Cortex of kidney (tissue), 1 donor: ENCODE measurements at places on chromosomes 5 and 9.

DNA sequence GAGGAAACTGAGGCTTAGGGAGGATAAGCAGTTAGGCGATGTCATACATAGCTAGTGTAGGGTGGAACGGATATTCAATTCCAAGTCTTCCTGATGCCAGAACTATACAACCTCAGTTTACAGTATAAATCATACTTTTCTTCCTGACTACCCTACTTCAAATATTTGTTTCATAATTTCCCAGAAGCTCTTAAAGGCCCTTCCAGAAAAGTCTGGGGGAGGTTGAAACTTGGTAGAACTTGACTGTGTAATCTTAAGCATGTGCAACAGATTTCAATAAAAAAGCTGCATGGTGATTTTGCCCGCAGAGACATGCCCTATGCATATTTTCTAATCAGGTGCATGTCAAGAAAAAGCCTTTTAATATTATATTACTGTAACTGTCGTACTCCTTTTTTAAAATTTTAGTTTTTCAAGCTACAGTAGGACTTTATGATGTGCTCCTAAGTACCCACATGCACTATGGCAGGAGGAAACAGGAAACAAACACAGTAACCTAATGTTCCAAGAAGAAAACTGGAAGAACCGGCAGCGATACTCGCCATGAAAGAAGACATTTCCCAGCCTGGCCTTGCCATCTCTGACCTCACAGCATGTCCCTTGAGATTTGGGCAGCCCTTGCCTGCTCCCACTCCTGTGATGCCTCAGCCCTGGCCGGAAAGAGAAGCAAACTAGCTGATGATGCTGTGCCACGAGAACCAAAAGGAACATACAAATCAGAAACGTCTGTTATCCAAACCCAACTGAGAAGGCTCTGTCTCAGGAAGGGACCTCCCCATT is 266.0 kb downstream of the EFNA5 start:
- DNase-seq, result no peak

GRCh38 chr9:123460091-123460490 is 104.1 kb downstream of the CRB2 start:
- no peak for DNase-seq

DNA sequence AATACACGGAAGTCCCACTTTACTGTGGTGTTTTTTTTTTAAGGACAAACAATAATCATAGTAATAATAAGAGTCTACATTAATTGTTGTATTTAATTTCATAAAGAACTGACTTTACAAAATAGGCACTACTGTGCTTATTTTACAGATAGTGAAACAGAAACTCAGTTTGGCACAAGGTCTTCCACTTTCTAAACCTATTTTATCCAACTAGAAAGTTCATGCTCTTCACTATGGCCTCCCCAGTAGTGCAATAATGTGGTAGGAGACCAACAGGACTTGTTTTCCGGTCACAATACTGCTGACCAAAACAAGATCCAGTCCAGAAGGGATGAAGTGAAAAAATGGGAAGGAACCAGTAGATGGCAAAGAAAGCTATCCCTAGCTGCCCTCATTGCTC is 531.6 kb downstream of the CAAP1 start:
- no peak for DNase-seq

DNA sequence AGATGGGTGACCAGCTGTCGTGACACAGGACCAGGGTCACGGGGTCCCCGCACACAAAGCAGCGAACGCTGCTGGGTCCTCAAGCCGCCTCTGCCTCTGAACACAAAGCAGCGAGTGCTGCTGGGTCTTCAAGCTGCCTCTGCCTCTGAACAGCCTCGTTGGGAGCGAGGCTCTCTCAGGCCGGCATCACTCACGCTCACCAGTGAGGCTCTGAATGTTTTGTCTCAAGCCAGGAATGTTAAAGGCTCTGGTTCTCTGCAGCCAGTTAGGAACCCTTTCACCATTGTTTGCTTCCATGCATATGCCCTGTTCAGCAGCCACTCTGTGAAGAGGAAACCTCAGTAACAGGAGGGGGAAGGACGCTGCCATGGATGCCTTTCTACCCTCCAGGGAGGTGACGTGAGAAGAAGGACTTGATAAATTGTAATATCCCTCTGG is 82.7 kb upstream of the TAF11L2 start:
- DNase-seq, result no peak

DNA sequence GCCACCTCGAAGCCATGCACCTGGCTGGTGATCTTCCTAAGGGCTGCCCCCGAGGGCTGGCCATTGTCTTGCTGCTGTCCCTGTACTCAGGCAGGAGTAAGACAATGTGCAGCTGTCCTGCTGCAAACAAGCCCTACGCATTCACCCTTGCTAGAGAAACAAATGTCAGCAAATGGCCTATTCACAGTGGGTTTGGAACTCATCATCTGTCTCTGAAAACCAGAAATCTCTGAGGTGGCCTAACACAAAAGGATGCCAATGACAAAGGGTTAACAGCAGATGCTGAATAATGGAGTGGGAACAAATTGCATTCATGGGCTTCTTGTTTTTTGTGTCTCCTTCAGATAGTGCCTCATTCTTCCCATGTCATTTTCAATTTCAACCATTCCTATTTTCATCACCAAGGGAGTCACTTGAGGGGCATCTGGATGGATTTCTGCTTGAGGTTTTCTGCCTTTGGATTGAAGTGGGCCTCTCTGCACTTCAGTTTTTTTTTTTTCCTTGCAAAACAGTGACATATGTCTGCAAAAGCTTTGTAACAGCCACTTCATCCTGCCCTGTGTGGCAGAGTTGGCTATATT is 261.6 kb upstream of the VLDLR start:
- DNase-seq, result no peak

GRCh38 chr5:431711-432050 is 11.3 kb upstream of the EXOC3 start:
- DNase-seq, result no peak

DNA sequence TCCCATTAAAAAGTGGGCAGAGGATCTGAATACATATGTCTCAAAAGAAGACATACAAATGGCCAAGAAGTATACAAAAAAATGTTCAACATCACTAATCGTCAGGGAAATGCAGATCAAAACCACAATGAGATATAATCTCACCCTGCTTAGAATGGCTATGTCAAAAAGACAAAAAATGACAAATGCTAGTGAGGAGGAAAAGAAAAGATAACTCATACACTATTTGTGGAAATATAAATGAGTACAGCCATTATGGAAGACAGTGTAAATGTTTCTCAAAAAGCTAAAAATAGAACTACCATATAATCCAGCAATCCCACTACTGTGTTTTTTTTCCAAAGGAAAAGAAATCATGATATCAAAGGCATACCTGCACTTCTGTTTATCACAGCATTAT is 450.7 kb downstream of the EFNA5 start:
- no peak for DNase-seq

GRCh38 chr9:9557804-9558334 is 1054.9 kb downstream of the PTPRD start:
- no peak for DNase-seq

- DNase-seq, result no peak
Observed at GRCh38 chr5:138903130-138903775, 28.1 kb upstream of the LRRTM2 start.

DNA sequence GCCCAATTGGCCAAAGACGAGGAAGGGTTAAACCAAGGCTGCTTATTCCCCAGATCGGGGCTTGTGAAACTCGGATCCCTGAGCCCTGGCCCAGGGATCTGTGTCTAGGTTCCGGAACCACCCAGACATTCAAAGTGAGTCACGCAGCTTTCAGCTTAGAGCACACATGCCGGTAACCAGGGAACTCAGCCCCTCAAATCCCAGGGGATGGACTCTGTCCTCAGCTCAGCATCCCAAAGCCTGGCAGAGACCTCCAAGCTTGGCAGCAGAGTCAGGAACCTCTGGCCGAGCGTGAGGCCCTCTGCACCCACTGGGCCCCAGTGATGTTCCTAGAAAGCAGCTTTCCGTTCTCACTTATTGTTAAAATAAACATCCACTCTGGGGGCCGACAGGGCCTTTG is 5.1 kb downstream of the PNPLA7 start:
- DNase-seq, result no peak

- DNase-seq, result no peak
Observed at GRCh38 chr5:160835376-160835775, 16.6 kb downstream of the ATP10B start.

DNA sequence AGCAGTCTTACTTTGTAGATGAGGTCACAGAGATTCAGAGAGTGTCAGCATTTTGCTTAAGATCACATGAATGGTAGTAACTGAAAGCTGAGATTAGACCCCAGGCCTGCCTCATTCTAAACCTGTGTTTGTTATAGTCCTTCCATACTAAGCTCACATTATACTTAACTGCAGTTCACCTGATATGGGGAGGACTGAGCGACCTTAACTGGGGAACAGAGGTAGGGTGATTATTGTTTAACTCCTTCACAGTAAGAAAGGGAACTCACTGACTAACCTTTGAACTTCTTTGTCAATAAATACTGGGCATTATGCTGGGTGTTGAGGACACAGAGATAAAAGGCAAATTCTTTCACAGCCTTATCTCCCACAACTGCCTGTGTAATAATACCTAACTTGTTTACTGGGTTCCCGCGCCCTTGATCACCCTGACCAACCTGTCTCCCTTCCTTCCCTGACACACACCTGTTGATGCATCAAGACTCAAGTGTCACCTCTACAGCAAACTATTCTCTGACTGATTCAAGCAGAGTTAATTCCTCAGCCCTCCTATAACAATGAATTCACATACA is 27.2 kb downstream of the DEPDC1B start:
- DNase-seq, result no peak

DNA sequence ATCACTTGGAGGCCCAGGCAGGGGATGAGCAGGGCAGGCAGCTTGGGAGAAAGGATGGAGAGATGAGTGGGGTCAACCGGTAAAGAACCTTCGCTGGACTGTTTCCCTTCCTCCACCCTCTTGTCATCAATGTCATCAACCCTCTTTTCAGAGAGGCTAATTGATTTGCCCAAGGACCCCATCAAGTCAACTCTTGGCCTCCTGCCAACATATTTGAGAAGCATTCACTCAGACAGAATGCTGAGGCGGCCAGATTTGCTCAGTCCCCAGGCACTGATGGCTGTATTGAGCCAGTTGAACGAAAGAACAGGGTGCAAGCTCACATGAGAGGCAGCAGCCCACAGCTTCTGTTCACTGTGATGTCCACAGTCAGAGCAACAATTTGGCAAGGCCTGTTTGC is 193.5 kb downstream of the RFK start:
- no peak for DNase-seq

- DNase-seq, result no peak
Observed at GRCh38 chr5:37710965-37711364, 128.9 kb downstream of the GDNF start.

DNA sequence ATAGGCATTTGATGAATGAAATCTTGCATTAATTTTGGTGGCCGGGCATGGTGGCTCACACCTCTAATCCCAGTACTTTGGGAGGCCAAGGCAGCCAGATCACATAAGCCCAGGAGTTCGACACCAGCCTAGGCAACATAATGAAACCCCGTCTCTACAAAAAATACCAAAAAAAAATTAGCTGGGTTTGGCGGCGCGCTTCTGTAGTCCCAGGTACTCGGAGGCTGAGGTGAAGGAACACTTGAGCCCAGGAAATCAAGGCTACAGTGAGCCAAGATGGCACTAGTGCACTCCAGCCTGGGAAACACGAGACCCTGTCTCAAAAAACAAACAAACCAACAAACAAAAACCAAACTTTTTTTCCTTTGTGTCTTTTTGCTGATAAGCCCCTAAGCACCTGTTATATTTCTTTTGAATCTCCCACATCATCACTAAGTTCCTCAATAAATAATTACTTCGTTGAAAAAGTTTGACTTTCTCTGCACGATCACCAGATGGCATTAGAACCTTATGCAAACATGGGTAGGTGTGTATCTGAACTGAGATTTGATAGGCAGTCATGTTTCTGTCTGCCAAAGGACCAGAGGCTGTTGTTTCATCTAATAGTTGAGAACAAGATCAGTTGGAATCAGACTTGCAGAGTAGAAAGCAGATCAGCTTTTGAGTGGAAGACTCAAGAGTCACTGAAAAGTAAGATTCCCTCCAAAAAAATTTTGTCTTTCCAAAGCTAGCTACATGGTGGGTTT is 5.5 kb upstream of the MATR3 start:
- DNase-seq, result no peak

DNA sequence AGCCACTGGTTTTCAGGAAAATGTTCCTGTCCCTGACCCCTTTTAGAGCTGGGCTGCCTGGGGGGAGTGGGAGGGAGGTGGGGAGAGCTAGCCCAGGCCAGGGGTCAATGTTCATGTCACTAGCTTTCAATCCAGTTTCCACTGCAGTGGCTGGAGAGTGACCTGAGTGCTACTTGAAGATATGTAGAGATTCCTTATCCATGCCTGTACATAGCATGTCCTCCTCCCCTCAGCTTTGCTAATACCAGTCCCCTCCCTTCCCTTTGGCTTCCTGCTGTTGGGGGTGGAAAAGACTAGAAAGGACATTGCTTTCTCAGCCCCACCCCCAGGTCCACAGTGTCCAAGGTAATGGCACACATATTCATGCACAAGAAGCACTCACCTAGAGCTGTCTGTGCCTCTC is 7.8 kb downstream of the DNAJB5 start:
- DNase-seq, result no peak

- no peak for DNase-seq
Observed at GRCh38 chr5:169706758-169707450, 69.8 kb downstream of the DOCK2 start.

- no peak for DNase-seq
Observed at GRCh38 chr5:170920196-170920595, 58.4 kb downstream of the RANBP17 start.

GRCh38 chr9:90815944-90816357 is 14.3 kb downstream of the SYK start:
- DNase-seq, result no peak

DNA sequence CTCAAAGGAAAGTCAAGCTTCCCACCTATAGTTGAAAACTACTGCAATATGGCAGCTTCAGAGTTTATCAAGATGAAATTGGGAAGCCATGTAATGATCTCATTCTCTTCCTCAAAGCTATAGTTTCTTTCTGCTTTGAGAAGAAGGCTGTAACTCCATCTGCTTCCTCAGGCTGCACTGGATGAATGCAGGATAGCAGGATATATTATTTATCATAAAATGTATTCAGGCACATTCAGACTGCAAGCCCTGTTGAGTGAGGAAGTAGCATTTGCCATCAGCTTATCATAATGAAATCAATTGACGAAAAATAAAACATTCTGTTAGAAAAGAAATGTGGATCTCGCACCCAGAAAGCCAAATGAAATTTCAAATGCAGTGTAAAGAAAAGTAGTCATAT is 560 bp downstream of the ATP10B start:
- no peak for DNase-seq

GRCh38 chr9:15572200-15572770 is 19.4 kb downstream of the CCDC171 start:
- DNase-seq, result no peak

GRCh38 chr5:55498457-55498856 is 36.3 kb downstream of the PLPP1 start:
- DNase-seq, result no peak

- DNase-seq, result no peak
Observed at GRCh38 chr5:72634444-72634843, 127.2 kb upstream of the ZNF366 start.

DNA sequence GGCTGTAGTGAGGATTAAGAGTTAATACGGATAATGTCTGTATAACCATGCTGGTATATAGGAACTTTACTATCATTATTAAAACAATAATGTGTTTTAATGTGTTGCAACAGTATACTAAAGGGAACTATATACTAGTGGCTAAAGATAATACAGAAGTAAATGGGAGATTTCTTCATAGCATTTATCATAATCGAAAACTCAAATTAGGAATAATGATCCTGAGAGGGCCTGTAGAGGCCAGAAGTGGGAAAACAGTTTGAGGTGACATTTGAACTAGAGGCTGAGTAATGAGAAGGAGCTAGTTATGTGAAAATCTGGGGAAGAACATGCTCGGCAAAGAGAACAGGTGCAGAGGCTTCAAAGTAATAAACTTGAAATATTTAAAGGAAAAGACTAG is 2.9 kb downstream of the TCERG1 start:
- DNase-seq, result no peak

- no peak for DNase-seq
Observed at GRCh38 chr5:111453747-111454146, 58.6 kb downstream of the STARD4 start.
